Mucosa of descending colon (tissue), 3 donors: ENCODE measurements at places on chromosomes 1 and 21. TPM values are rescaled to one million over a fixed set of nuclear protein-coding genes. Genes with fewer than 3 reads are reported as not detected.

- DNase-seq: no peak
These were observed 54.2 kb downstream of the ITSN1 start for GRCh38 chr21:33696465-33696864.

DNA sequence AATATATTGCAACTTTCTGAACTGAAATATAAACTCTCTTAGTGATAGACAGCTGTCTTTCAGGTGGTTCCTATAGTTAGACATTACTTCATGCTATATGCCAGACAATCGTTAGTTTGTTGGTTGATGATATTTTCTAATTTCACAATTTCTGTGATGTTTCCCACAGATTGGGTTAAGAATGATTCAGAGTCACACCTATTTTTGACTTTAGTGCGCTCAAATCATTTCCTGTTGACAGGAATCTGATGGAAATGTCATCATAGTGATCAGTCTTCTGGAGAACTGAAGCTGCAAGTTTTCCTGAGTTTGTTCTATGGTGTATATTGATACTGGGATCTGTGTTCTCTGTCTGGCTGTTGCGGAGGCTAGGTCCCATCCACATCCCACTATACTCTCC lies 119.7 kb downstream of the C1orf21 start:
- DNase-seq: no peak

DNA sequence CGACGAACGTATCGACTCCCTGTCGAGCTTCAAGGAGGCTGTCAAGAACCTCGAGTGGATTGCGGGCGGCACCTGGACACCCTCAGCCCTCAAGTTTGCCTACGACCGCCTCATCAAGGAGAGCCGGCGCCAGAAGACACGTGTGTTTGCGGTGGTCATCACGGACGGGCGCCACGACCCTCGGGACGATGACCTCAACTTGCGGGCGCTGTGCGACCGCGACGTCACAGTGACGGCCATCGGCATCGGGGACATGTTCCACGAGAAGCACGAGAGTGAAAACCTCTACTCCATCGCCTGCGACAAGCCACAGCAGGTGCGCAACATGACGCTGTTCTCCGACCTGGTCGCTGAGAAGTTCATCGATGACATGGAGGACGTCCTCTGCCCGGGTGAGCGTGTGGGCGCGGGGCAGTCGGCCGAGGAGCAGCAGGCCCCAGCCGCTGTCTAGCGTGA lies 28.0 kb downstream of the COL6A2 start:
- DNase-seq: no peak

- DNase-seq: peak; percentile 40
These were observed 158.6 kb downstream of the PGBD5 start for GRCh38 chr1:230267338-230268065.

GRCh38 chr1:229087339-229087738 lies 183.6 kb upstream of the RAB4A start:
- DNase-seq: no peak

DNA sequence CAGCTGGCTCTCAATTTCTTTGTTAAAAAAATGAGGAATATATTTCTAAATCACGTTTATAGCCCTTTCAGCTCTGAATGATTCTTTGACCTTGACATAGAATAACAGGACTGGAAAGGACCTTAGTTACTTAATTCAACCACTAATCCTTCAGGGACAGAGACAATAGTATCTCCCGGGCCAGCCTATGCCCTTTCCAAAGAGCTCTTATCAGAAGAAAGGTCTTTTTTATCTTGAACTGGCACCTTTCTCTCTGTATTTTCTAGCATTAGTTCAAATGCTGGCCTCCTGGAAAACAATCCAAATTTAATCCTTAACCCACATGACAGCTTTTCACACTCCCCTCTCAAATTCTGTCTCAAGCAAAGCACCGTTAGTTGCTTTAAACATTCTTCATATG lies 44.8 kb upstream of the FBXO28 start:
- no peak for DNase-seq

DNA sequence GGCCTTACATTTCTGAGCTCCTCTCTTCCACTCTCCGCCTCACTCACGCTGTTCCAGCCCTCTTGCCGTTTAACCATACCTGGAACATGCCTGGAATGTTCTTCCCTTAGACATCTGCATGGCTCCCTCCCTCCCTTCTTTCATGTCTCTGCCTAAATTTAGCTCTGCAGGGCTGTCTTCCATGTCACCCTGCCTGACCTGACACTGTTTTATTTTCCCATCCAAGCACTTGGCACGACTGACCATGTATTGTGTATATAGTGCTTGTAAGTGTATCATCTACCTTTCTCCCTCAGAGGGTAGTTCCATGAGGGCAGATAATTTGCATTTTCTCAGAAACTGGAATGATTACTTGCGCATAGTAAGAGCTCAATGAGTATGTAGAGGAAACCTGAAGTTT lies 47.3 kb downstream of the ST6GALNAC3 start:
- no peak for DNase-seq

GRCh38 chr1:84988588-84988987 lies 8.3 kb downstream of the MCOLN2 start:
- no peak for DNase-seq

- DNase-seq: no peak
These were observed 73.4 kb upstream of the PKN2 start for GRCh38 chr1:88610687-88611086.

DNA sequence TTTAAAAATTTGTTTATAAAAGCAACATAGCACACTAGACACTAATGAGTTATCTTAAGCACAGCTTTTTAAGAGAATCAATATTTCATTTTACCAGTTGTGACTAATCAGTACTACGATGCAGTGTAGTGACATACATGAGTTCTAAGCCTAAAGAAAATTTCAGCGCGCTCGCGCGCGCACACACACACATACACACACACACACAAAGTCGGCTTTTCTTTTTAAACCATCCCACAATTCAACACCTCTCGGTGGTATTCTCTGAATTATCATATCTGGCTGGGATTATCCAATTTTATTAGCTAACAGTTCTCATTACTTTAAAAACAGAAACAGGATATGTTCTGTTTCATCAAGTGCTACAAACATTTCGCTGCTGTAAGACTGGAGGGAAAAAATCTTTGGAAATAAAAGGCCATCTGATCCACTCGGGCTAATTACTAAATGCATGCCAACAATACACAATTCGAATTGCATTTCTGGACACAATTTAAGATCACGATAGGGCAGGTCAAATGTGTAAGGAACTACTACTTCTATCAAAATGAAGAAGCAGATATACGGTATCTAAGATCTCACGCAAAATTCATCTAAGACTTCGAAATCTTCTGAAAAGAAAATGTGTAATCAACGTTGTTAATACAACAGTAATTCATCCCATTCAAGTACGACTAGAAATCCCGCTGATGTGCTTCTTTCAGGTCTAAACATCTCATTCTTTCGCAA lies 1.2 kb downstream of the TUT4 start:
- DNase-seq: peak; percentile 53

GRCh38 chr21:34994766-34995631 lies 54.1 kb downstream of the RUNX1 start:
- no peak for DNase-seq

- peak; percentile 9 for DNase-seq
These were observed 105.2 kb downstream of the MRPL39 start for GRCh38 chr21:25501996-25502665.

GRCh38 chr21:45826676-45827301 lies 154.8 kb upstream of the COL6A1 start:
- DNase-seq: no peak

DNA sequence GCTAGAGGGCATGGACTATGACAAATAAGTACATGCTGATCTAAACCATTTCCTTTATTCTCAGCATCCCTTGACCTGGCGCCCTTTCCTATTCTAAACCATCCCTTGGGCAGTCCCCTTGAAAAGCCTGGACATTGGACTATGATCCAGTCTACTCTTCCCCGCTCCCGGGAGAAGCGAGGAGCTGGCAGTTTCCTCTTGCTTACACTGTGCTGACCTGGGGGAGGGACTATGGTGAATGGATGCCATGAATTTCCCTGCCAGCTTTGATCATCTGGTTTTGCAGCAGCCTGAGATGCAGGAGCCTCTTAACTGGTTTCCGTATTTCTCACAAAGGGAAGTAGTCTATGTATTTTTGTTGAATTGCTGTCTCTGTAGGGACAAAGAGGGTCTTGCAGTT lies 121.7 kb downstream of the KIF26B start:
- DNase-seq: no peak

GRCh38 chr1:109523706-109524105 lies 14.2 kb upstream of the AMIGO1 start:
- DNase-seq: no peak

DNA sequence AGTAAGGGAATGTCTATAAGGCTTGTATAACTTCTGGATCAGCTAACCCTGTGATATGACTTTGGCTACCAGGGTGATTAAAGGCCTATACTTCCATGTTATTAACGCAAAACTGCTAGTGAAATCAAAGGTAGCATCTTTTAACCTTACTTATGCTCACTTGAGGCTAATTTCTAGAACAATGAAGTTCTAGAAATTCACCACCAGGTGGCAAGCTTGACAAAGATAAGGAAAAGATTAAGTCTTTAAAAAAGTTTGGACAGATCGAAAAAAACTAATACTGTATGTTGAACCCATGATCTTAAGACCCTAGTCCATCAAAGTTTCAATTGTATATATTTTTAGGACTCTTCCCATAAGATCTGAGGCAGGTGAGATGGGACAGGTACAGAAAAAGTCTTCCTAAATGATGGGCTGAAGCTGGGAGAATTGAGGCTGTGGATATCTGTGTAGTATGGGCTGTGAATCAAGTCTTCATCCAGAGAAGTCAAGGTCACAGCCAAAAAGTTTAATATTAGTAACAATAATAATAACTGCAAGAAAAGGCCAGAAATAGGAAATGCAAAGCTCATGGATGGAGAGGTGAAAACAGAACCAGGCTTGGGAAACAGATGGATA lies 18.8 kb downstream of the KYAT3 start:
- no peak for DNase-seq

DNA sequence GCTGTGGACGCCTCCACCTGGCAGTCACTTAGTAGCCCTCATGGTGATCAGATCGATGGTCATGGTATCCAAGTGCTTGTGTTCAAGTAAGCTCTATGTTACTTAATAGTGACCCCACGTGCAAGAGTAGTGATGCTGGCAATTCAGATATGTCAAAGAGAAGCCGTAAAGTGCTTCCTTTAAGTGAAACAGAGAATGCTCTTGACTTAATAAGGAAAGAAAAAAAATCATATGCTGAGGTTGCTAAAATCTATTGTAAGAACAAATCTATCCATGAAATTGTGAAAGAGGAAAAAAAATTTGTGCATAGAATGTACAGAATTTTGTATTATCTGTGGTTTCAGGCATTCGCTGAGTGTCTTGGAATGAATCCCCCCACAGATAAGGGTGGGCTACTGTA lies 113.9 kb downstream of the PEX14 start:
- no peak for DNase-seq

- DNase-seq: peak; percentile 21
These were observed 11.2 kb downstream of the WRAP73 start for GRCh38 chr1:3638676-3639075.

GRCh38 chr1:73711089-73711488 lies 486.9 kb downstream of the LRRIQ3 start:
- no peak for DNase-seq

DNA sequence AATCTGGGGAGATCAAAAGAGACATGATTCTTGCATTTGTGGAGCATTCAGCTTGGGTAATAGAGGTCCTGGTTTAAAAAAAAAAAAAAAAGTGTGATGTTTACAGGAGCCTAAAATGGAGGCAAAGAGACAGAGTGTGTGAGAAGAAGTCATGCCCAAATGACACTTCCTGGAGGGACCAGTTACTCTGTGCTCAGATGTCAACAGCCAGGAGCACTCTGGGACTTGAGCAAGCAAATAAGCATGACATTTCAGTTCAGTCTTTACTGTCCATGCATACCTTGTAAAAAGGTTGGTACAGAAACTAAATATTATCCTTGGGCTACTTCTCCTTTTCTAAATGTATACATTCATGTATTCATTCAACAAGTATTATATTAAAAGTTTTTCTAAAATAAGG lies 25.2 kb upstream of the ADGRL2 start:
- DNase-seq: no peak

GRCh38 chr1:234923626-234924025 lies 205.0 kb downstream of the TOMM20 start:
- DNase-seq: no peak

GRCh38 chr1:200184196-200184595 lies 156.7 kb downstream of the NR5A2 start:
- peak; percentile 62 for DNase-seq

DNA sequence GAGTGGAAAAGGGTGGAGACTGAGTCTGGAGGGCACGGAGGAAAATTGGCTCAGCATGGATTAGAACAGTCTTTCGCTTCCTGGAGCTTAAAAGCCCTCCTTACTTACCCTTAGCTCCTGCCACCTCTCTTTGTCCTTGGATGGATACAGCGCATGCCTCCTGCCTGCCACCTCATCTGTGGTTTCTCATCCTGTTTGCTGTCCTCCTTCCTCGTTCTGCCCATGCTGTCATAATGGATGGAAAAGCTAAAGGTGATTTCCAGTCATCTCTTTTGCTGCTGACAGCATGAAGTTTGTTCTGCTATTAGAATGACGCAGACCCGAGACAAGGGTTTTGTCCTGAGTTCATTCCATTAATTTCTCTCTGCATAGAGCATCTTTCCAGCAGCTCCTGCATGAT lies 425.9 kb downstream of the KIF26B start:
- no peak for DNase-seq

- no peak for DNase-seq
These were observed 1386.0 kb upstream of the ADGRL4 start for GRCh38 chr1:80392529-80392928.

DNA sequence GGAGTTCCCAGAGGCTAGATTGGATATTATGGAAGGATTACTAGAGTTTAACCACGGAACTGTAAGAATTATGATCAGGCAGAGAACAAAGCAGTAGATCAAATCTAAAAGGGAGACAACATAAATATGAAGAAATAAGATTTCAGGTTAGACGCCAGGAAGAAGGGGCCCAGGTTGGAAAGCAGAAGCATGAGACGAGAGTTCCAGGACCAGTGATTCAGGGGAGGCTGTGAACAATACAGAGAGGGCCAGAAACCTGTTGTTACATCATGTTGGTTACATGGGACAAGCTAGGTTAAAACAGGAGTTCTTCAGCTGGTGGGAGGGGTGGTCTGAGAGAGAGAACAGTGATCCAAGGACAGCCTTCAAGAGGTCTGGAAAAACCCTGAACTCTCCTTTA lies 128.4 kb upstream of the MROH9 start:
- DNase-seq: no peak

GRCh38 chr1:243508303-243508713 lies 252.5 kb downstream of the SDCCAG8 start:
- DNase-seq: no peak

GRCh38 chr1:63322944-63323864 lies 837 bp downstream of the FOXD3 start:
- DNase-seq: peak; percentile 61

GRCh38 chr1:40870135-40870728 lies 8.1 kb upstream of the CITED4 start:
- DNase-seq: no peak

The NRIP1 gene
- 64.3 TPM for total RNA-seq

The C1QB gene
- total RNA-seq: 36.9 TPM

The OR2T11 gene
- not detected for total RNA-seq

The RUNX3 gene
- total RNA-seq: 5.0 TPM

The SFN gene
- total RNA-seq: 124 TPM

The IFNAR1 gene
- 43.3 TPM for total RNA-seq

The MMP23B gene
- total RNA-seq: 7.2 TPM

The SPRR1B gene
- total RNA-seq: not detected

The CBS gene
- 4.5 TPM for total RNA-seq
